GM12892 (cell line): ENCODE measurements at places on chromosomes 7 and 10.

DNA sequence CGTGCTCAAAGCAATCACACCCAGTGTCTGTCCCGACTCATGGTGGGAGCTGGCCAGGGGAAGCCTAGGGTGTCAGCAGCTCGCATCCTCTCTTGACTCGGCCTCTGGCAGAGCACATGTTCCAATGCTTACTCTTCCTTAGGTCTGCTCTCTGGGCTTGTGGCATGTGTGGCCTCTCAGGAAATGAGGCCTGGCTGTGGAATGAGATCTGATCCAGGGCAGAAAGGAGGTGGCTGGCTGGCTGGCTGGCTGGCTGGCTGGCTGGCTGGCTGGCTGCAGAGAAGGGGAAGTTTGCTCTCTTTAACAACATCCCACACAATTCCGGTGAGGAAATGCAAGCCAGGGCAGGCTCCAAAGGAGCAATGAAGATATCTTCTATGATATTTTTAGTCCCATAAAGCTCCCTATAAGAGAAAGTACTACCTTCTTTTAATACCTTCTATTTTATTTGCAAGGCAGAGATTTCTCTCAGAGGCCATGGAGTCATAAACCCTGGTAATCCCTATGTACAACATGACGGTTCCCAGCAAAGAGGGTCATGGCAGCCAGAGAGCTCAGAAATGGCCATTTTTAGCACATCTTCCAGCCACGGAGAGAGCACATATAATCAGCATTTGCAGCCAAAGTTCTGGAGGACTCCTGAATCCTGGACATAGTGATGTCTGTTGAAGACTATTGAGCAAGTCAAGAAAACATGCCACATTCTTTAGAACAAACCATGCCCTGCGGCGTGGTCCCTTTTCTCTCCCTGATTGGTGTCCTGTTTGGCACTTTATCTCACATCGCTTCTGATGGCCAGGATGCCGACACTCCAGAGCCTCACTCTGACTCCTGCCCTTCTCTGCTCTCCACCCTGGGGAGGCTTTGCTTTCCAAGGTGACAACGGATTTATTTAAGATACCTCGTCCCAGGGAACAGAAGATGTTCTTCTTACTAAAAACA, 153.7 kb downstream of the FANK1 start:
- DNase-seq, result no peak

DNA sequence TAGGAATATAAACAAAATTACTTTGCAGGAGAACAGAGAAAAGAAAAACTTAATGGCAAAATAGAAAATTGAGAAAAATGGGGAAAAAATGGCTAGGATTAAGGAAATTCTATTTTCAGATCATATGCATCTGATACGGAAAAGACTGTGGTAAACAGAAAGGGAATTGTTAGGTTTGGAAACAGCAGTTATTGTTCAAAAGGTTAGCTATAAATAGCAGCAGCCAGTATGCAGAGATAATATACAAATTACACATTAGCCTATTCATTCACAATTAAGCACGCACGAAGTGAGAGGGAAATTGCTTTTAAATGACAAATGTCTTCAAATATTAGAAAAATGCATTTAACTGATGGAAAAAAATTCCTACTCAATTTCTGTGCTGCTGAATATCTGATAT, 224.1 kb upstream of the FAM3C start:
- DNase-seq, result no peak

DNA sequence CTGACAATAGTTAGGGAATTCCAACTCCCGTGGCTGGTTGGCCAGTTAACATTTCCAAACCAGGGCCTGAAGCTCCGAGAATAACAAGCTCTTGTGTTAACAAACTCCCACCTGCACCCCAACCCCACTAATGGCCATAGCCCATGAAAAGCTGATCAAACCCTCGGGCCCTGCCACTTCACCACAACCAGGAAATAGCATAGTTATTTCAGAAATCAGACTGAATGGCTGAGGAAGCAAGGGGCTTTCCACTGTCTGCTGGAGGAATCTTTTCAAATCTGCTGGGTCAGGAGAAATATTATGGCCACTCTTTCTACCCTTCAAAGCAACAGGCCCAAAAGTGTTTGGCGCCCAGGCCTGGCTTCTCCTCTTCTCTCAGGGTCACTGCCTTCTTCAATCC, 145.6 kb downstream of the GLCCI1 start:
- DNase-seq, result no peak

DNA sequence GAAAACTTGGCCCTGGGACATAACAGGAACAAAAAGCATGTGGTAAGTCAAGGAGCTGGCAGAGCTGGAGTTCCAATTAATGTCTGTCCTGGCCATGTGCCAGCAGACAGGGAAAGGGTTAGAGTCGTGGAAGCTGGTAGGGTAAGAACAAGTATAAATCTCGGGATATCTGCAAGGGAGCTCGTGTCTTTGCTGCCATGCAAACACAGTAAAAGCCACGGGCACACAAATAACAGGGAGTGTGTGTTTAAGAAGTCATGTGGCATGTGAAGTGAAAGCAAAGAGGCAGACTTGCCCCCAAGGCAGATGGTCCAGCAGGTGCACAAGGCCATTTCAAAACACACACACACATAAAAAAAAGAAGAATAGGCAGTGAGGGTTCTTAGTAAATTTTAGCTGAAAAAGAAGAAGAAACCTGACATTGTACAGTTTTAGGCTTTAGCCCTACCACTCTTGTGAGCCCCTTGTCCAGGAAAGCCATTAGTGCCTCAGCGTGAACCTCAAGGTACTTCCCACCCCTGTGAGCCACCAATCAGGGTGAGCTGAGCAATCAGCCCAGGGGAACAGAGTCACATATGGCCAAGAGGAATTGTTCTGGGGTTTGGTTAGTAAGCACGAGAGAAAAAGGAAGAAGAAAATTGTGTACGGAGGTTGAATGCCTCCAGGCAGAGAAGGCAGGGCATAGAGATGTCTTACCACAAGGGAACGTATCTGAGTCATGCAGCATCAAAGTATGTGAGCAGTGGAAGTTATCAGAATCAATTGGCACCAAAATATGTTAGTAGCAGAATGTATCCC, 32.8 kb upstream of the ARHGAP12 start:
- no peak for DNase-seq

DNA sequence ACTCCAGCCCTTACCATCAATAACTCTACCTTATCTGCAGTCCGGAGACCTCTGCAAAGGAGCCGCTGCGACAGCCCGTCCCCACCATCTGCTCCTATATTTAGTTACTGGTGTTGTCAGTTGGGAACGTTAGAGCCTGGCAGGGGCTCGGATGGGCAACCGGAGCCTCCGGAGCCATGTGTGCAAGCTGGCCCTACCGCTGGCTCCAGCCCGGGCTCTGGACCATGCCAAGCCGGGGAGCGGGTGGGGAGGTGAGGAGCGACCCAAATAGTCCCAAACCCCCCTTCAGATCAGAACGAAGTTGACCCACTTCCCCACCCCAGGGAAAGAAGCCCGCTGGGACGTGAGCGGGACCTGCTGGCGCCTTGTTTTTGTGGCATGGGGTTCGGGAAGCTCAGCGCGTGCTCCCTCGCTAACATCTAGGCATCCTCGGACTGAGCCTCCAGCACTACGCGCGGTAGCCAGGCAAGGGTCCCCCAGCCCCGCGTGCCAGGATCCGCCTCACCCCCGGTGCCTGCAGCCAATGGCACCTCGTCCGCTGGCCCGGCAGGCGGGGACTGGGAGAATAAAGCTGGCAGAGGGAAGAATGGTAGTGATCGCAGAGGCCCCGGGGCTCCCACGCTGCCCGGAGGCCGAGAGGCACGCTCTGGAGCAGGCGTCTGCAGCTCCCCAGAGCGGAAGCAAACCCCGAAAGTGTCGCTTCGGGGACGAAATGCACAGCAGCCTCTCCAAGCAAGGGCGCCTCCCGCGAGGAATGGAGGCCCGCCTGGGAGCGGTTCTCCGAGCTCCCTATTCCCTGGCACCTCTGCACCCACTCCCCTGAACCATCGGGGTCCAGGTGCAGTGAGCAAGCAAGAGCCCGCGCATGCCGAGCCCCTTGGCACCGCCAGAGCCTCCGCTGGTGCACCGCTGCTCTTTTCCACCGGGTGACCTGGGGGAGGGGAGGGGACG, 679 bp downstream of the LRRC20 start:
- peak; percentile 58 for DNase-seq

DNA sequence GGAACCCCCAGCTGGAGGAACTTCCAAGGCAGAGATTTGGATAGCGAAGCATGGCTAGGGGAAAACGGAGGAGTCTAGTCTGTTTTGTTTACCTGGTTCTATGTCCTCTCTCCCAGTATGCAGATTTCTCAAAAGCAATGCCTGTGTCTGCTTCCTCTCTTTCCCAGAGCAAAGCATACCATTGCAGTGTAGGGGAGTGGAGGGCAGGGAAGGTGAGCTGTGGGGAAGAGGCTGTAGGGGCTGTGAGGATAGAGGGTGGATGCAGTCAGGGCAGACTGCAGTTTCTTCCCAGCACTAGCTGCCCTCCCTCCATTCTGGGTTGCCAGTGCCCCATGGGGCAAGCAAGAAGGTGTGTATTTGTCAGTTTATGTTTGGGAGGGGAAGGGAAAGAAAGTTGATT, 16.9 kb upstream of the TSPAN14 start:
- no peak for DNase-seq

GRCh38 chr7:105796365-105796764, 80.0 kb downstream of the ATXN7L1 start:
- DNase-seq, result no peak

DNA sequence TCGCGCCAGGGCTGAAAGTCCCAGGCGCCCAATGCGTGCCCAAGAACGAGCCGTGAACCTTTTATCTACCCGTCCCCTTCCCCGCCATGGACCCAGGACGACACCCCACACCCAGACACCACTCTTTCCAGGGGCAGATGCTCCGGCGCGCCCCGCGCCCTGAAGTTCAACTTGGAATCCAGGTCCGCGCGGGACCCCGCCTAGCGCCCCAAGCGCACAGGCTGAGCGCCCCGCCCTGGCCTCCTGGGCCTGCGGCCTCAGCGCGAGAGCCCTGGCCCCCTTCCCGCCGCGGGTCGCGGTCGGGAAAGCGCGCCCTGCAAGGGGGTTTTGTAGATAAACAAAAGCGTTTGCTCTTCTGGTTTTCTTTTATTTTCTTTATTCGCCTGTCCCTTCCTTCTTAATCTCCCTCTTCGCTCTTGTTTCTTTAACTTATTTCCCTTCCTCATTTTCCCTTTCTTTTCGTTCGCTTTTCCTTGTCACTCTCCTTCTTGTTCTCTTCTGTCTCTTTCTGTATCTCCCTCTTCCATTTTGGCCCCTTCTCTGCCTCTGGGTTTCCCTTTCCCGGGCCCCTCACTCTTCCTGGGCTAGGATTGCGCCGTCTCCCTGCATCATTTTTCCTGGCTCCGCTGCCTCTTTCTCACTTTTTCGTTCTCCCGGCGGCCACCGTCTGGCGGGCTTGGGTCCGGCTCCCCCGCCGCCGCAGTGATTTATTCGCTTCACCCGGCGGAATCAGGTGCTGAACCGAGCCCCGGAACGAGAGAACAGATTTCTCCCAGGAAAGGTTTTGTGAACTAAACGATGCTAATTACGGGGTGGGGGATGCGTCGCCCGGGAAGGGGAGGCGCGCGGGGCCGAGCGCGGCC, 15.3 kb upstream of the PAX2 start:
- DNase-seq, result no peak

DNA sequence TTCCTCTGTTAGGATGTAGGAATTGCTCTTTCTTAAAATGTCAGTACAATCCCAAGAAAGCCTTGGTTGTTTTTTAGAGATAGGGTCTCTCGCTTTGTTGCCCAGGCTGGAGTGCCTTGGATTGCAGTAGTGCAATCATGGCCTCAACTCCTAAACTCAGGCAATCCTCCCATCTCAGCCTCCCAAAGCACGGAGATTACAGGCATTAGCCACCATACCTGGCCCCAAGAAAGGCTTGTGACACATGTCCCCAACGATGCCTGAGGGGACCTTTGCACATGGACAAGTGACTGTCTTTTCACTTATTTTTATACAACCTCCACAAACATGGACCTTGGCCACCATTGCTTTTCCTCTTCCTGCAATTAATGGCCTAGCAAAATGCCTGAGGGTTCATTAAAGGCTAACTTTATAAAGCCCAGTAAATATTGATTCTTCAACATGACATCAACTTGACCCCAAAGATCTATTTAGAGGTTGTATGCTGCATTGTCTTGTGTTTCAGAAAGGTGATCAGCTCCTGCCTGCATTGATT, 10.0 kb upstream of the SPOCK2 start:
- no peak for DNase-seq

DNA sequence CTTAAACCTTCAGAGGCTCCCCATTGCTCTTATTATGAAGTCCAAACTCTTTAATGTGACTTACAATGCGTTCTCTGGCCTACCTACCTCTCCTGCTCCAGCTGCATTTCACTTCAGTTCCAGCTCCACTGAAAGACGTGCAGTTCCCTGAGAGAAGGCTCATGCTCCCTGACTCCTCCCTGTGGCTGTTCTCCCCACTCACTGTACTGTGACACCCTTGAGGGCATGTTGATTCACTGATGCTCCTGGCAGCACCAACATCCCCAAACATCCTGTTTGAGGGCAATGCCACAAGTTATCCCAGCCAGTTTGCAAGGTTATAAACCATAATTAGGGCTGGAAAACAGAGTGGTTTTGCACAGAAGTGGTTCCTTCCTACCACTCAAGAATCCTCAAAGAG, 111.2 kb downstream of the LSM5 start:
- DNase-seq, result no peak

DNA sequence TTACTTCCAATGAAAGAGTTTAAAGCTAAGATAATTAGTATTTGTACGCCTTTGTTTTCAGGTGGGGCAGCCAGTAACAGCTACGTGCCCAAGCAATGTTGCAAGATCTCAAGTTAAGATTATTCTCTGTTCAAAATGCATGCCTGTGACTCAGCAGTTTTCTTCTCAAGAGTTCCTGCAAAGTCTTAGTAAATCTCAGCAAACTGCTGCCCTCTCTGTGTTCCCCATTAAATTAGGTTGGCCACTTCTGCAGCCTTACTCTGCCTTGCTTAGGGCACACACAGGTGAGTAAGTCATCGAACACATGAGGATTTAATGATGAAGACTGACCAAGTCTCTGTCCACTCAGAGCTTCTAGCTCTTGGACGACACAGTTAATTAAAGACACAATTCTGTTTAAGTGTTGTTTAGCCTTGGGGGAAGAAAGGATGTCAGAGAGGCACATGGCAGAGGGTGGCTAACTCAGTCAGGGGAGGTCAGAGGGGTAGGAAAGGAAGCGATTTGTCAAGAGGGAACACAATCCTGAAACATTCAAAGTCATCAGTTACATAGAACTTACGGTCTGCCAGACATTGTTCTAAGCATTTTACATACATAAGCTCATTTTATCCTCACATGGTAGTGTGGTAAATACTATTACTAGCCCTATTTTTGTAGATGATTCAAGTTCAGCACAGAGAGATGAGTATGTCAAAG, 20.2 kb upstream of the SLC35G1 start:
- DNase-seq, result no peak

DNA sequence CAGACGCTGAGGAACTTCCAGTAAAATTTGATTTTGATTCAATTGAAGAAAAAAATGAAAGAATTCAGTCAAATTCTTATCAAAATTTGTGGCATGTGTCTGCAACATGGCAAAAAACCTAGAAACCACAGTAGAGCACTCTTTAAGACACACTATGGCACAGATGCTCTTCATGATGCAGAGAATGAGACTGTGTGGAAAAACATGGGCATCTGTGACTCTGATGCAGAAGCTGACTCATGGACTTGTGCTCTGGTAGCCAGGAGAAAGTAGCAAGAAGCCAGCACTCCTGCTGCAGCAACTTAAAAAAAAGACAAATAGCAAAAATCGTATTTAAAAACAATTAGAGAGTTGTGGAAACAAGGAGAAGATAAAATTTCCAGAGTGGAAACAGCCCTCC, 8.9 kb upstream of the KCNK18 start:
- no peak for DNase-seq
